ENCODE measurements at places on chromosomes 6 and 20. TPM values are rescaled to one million over a fixed set of nuclear protein-coding genes. Genes with fewer than 3 reads are reported as not detected.

GRCh38 chr20:49786668-49787370, 25.8 kb upstream of the SLC9A8 start:
- peak; percentile 68 for DNase-seq

DNA sequence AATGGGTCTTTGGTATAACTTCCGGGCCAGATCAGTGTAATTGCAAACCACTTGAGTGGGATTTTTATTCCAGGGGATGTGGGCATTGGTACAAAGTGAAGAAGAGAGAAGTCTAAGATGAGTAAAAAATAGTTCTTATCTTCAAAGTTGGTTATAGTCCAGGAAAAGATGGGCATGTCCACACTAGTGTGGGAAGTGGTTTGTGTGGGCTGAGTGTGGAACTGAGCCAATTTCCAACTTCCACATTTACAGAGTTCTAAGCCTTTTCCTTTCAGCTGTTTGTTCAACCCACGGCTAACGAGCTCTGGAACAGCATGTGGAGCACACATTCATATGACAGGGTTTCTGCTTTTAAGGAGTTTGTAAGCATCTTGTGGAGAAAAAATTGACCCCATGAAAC, 72.3 kb upstream of the IFNGR1 start:
- peak; percentile 56 for DNase-seq

DNA sequence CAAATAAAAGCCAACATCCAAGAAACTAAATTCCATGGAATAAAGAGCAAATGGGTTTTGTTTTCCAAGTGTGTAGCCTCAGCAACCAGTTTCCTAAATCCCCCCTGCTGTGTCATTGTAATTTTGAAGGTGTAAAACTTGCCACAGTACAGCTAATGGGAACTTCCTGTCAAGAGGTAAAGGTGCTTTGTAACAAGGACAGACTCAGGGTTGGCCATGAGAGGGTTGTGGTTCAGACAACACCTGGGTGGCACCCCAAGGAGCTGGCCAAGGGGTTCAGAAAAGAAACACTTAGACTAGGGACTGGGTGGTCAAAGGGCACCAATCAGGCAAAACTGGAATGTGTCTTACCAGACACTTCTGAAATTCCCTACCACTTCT, 52.4 kb upstream of the LYRM2 start:
- no peak for DNase-seq

GRCh38 chr6:166925141-166925996, 31.0 kb downstream of the RNASET2 start:
- no peak for DNase-seq

- DNase-seq = peak; percentile 73
Measured at GRCh38 chr20:6685181-6685582, 82.3 kb upstream of the BMP2 start.

- no peak for DNase-seq
Measured at GRCh38 chr6:108203189-108204112, 37.6 kb downstream of the NR2E1 start.

DNA sequence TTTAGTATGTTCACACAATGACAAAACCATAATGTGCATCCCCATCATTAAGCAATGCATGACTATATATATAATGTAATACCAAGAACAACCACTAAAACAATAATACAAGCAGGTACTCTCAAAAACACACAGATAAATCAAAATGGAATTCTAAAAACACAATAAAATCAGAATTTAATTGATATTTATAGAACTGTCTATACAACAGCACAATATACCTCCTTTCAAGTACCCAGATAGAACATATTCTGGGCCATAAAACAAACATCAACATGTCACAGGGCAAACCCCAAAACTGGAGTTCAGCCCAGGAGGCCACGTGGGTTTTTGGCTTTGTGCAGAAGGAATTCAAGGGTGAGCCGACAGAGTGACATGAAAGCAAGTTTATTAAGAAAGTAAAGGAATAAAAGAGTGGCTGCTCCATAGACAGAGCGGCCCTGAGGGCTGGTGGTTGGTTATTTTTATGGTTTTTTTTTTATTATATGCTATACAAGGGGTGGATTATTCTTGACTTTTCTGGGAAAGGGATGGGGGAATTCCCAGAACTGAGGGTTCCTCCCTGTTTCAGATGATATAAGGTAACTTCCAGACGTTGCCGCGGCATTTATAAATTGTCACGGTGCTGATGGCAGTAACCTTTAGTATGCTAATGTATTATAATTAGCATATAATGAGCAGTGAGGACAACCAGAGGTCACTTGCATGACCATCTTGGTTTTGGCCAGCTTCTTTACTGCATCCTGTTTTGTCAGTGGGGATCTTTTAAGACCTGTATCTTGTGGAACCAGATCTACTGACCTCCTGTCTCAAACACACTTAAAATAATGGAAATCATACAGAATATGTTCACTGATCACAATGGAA, 5.6 kb downstream of the RAB23 start:
- DNase-seq = no peak

DNA sequence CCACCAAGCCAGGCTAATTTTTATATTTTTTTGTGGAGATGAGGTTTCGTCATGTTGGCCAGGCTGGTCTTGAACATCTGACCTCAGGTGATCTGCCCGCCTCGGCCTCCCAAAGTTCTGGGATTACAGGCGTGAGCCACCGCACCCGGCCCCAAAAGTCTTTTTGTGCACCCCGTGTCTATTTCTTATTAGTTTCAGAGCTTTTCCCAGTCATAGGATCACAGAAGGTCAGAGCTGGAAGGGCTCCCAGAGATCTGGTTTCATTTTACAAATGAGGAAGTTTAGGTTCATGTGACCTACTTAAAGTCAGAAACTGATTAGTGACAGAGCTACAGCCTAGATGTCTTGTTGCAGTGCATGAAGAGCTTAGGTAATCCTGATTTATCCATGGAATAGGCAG, 1.6 kb upstream of the OGFRL1 start:
- DNase-seq = no peak

DNA sequence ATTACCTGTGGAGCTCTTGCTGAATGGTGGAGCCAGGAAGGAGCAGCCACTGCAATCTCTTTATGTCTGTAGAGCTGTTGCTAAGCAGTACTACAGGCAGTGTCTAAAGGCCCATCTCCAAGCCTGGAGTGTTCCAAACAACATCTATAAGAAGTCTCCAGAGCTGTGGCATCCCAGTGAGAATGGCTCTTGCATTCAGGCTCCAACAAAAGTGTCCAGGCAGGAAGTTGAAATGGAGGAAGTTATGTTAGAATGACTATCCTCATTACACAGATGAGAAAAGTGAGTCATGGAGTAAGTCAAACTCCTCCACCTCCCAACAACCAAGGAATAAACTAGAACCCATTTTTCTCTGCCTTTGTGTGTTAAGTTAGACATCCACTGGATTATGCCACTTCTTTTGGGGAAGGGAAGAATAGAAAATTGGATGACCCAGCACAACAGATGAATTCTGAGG, 288.5 kb upstream of the STXBP5 start:
- peak; percentile 61 for DNase-seq

DNA sequence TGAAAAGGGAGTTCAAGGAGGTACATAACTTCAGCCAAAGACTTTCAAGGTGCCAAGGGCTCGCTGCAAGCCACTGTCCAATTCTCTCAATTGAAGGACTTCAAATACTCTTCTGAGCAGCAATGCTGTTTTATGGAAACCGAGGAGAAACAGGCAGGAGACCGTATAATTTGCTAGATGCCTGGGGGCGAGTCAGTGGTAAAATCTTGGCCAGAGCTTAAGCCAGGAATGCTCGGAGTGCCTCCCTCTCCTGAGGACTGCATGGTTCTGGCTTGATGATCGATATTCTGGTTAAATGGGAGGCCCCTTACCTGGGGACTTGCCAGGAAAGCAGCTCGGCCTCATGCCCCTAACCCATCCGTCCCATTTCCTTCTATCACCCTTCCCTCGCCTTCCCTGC, 35.8 kb upstream of the NOP56 start:
- no peak for DNase-seq

GRCh38 chr20:43722153-43722505, 4.7 kb downstream of the GTSF1L start:
- no peak for DNase-seq

GRCh38 chr20:3563548-3564177, 92.8 kb downstream of the ATRN start:
- DNase-seq = peak; percentile 69

DNA sequence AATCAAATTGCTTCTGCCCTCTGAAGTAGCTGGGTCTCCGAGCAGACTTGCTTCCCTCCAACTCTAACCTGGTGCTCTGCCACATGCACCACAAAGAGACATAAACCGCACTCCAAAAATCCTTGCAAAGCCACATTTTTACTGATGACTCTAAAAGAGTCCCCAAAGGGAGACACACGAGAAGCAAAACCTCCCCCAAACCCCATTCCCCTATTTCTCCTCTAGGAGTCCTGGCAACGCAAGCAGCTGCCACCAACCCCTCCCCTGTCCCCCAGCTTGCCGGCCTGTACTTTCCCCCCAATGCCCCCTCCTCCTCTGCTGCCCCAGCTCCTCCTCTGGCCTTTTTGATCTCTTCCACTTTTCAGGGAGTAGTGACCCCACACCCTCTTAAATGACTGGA, 180.1 kb upstream of the ARID1B start:
- no peak for DNase-seq

- no peak for DNase-seq
Measured at GRCh38 chr20:58571693-58572427, 56.7 kb upstream of the APCDD1L start.

- no peak for DNase-seq
Measured at GRCh38 chr6:159892053-159892452, 1.3 kb downstream of the MAS1 start.

DNA sequence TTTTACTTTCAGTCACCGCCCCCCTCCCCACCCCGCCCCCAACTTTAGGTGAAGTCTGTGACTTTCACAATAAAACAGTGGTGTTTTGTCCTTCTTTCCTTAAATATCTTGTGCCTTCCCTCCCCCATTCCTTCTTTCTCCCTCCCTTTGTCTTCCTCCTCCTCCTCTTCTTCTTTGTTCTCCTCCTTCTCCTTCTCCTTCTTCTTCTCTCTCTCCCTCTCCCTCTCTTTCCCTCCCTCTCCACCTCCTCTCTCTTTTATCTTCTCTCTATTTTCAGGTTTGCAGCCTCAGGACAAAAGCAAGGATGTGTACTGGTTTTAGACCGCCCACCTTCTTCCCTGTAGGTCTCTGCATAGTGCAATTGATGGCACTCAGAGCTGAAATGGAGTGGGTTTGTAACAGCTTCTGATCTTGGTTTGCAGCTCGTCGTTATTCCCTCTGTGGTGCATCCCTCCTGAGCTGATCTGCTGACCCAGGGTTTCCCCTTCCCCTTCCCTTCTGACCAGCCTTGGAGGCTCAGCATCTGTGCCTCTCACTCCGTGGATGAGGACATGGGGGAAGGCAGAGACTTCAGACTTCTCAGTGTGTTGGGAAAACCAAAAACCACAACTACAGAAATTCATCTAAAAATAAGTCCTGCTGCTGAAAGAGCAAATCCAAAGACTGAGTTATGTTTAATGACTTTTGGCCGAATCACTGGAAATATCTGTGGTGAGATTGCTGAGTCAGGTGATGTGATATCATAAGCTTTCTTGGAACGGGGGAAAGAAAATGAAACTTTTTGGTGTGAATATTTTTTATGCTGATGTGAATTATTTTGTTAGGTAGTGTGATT, 6.9 kb downstream of the VGLL2 start:
- no peak for DNase-seq

GRCh38 chr6:157468574-157468973, 87.6 kb downstream of the ZDHHC14 start:
- no peak for DNase-seq

DNA sequence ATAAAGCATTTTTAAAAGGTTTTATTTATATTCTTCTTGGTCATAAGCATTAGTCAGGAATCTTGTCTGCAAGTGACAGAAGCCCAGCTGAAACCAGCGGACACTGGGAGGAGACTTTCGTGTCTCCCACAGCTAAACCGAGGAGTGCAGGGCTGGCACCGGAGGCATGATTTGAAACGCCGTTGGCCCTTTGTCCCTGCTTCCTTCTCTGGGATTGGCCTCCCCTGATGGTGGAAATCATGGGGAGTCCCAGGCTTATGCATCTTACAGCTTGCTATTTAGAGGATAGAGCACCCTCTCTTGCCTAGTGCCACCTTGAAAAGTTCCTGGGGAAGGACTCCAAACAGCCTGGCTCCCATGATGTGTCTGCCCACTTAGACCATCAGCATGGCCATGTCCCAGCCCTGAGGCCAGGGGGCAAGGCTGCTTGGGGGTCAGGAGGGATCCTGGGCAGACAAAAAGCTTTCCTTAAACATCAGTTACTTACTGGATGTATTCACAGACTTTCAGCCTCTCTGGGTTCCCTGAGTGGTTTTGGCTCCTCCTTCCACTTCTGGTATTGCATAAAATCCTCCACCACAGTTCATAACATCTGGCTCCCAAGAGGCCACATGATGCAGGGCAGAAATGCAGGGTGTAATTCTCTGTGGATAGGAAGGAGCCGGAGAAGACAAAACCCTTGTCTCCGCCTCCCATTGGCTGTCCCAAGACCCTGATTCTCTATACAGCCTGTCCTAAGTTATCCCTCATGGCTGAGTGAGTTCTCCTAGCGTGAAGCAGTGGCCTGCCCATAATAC, 49.3 kb upstream of the INSM1 start:
- DNase-seq = no peak

GRCh38 chr6:20333721-20334269, 67.9 kb upstream of the E2F3 start:
- DNase-seq = no peak

DNA sequence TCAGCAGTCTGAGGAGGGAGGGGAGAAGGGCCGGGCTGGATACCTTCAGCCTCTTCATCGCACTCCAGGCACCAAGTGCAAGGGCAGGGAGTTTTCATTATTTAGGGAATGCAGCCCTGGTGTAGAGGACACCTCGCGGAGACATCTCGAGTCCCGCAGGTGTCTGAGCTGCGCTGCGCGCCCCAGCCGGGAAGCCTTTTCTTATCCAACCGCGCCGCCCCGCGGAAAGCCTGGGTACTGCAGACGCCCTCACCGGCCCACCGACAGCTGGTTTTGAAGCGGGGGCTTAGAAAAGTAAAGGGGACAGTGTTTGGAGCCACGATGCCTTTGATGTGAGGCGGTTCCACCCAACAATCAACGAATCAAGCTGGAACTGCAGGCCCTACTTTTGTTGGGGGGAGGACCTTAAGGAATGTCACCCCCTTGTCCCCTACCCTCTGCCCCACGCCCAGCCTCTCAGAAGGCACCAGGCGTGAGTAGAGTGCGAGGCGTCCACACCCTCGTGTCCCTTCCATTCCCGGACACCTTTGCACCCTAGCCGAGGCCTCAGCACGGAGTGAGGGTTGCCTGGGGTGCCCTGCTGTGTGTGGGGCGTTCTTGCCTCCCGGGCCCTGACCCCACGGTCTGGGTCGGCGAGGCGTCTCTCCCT, 8.6 kb downstream of the NKX2-2 start:
- DNase-seq = peak; percentile 69

The ANKRD66 gene
- total RNA-seq = not detected

The CAP2 gene
- total RNA-seq = 2.6 TPM

The TUBB gene
- 692 TPM for total RNA-seq

The WFDC10B gene
- not detected for total RNA-seq

The FAM50B gene
- 8.6 TPM for total RNA-seq

The CALHM5 gene
- total RNA-seq = 3.4 TPM

The LYRM2 gene
- 20.6 TPM for total RNA-seq

Measured in dermis blood vessel endothelial cell (primary cell).